ENCODE measurements at places on chromosomes 1 and 21.

- DNase-seq = no peak
These were observed 103.0 kb downstream of the KIAA0319L start for GRCh38 chr1:35454176-35454575.

DNA sequence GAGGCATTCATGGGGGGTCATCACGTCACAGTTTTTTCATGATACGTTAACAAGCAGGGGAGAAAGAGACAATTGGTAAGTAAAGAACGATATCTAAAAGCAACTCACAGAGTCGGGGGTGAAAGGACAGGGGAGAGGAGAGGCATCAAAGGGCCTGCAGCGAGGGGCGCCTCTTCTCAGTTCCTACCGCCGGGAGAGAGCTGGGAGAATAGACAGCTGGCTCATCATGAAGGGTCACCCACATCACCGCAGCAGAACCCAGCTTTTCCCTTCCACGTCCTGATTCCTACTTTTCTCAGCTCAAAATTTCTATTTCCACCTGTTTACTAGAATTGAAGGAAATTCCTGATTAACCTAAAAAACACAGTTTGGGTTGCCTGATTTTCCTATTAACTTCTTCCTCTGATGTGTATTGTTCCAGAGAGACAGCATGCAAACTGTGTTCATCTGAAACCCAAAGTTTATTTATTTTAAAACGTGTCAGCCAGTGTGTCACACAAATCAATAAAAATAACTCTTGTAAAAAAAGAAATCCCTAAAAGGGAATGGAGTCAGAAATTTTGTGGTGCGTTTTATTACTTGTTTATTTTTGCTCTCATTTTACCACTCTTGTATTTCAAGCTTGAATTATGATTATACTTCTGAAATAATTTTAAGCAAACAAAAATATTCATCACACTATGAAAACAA lies 75.4 kb downstream of the SLC25A24 start:
- no peak for DNase-seq

GRCh38 chr1:26781206-26781825 lies 6.4 kb upstream of the PIGV start:
- no peak for DNase-seq

GRCh38 chr1:61083807-61084440 lies 1.6 kb downstream of the NFIA start:
- no peak for DNase-seq

DNA sequence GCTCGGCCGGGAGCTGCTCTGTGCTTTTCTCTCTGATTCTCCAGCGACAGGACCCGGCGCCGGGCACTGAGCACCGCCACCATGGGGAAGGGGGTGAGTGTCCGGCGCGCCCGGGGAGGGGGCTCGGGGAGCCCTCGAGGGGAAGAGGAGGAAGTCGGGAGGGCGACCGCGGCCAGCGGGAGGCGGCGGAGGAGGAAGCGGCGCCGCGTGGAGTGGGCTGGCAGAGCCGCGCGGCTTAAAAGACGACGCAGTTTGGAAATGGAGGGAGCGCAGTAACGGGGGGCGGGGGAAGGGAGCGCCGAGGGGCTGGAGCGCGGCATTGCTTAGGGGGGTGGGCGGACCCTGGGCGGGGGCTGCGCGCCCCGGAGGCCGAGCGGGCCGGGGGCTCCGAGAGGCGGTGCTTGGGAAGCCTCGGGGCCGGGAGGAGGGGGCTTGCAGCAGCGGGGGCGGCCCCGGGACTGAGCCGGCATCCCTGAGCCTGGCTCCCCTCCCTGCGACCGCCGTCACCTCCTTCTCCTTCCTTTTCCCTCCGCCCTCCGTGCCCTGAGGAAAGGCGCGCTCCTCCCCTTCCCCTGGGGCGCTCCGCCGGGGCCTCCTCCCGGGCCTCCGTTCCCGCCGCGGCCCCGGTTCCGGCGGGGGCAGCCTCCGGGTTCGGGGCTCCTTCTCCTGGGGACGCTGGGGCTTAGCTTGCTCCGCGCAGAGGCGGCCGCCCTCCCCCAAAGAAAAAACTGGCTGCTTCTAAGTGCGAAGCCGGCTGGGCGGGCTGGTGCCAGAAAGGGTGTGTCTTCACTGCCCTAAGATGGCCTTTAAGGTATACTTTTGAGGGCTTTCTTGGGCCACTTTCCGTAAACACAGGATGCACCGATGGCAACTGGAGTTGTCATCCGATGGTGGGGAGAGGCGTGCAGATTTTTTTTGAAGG lies 648 bp downstream of the ATP1A1 start:
- peak; percentile 85 for DNase-seq

- DNase-seq = peak; percentile 86
These were observed 678 bp downstream of the TTC39A start for GRCh38 chr1:51329443-51330325.

GRCh38 chr1:205438213-205439158 lies 16.6 kb upstream of the LEMD1 start:
- peak; percentile 87 for DNase-seq

DNA sequence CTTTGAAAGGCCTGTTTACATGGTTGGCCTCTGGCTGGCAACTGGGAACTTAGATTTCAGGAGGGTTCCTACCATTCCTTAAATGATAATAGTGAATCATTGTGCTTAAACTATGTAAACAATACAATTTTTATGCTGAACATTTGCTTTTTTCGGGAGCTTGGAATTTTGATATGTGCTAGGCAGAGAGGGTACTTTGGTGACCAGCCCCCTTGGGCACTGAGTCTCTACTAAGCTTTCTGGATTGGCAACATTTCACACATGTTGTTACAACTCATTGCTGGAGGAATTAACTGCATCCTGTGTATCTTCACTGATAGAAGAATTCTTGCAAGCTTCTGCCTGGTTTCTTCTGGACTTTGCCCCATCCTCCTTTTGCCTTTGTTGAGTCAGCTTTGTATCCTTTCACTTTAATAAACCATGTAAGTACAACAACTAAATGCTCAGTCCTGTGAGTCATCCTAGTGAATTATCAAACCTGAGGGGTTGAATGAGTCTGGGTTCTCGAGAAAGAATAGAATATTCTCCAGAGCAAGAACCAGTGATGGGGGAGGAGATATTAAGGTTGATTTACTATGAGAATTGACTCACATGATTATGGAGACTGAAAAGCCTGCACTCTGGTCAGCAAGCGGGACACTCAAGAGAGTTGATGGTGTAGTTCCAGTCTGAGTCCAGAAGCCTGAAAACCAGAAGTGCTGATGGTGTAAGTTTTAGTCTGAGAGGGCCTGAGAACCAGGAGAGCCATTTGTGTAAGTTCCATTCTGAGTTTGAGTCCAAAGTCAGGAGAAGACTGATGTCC lies 3.1 kb upstream of the SLC16A4 start:
- no peak for DNase-seq

DNA sequence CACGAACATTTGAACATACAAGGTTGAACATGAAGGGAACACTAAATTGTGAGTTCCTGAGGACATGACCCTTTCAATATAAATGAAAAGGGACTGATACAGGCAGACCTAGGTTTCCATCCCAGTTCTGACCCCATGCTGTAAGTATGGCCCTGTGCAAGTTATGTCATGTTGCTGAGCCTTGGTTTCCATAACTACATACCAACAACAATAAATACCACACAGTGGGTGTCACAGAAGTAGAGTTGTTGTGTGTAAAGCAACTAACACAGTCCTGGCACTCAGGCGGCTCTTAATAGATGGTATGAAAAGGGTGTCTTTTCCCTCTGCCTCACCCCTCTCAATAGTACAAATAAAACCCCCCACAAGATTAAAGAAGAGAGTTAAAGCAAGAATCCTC lies 140.8 kb downstream of the LMX1A start:
- no peak for DNase-seq

GRCh38 chr1:223258751-223259198 lies 105.2 kb downstream of the SUSD4 start:
- DNase-seq = no peak
